Right cardiac atrium (tissue), 5 donors: ENCODE measurements at places on chromosomes 7 and 10.

DNA sequence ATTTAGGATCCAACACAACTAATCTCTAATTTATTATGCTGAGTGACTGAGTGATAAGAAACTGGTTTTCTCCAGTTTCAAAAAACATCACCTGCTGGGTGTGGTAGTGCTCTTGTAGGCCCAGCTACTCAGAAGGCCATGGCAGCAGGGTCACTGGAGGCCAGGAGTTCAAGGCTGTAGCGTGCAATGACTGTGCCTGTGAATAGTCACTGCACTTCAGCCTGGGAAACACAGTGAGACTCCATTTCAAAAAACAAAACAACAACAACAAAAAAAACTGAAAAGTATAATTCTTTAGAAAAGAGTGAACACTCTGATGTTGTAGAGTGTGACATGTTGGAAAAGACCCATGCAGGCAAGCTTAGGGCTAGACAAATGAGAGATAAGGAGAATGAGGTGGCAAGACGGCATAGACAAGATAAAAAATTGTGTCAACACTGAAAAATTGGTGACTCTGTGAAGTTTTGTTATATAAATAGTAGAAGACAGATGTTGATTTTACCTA lies 150.1 kb upstream of the GPR22 start:
- no peak for DNase-seq

DNA sequence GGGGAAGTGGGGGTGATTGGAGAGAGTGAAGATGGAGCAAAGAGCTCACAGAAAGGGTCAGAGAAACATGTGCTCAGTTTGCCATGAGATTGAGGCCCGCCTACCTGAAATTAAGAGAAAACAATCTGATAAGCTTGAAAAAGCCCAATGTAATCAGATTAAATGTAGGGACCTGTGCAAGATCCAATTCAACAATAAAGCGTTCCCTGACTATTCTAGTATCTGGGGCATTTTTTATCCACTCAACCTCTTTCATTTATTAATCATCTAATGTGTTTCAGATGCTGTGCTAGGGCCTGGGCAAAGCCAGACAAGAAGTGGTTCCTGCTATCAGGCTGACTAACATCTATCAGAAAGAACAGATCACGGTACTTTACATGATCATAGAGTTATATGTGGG lies 238.4 kb upstream of the MYO3A start:
- DNase-seq = no peak

DNA sequence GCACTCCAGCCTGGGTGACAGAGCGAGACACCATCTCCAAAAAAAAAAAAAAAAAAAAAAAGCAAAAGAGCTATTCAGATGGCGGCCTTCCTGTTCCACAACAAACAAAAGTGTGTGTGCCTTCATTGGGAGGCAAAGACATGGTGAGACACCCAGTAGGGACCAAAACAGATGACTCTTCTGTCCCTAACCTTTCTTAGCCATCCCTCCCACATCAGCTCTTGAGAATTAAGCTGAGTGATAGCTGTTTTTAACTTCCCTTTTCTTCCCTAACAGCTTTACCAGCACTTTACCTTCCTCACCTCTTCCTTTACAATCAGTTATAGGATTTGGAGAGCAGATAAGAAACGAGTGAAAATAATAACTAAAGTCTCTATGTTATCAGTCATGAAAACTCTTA lies 48.2 kb downstream of the ARMH3 start:
- DNase-seq = no peak

GRCh38 chr7:133705596-133705995 lies 421.5 kb upstream of the LRGUK start:
- no peak for DNase-seq

GRCh38 chr7:99129001-99129400 lies 14.9 kb downstream of the SMURF1 start:
- DNase-seq = no peak

DNA sequence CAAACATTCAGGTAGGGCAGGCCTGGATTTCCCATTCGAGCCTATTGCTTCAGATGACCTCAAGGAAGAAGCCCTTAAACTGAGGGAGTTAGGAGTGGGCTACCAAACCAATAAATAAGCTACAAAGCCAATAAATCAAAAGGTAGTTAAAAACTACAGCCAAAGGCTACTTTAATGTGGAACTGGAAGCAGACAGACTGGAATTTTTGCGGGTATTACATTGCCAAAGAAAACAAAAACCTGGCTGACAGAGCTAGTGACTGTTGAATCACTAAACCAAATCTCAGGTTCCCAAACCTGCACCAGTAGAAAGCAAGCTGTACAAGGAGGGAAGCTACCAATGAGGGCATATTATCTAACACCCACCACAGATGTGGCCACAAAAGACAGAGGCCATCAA lies 315.6 kb downstream of the GRM8 start:
- no peak for DNase-seq

- DNase-seq = no peak
These were observed 32.1 kb upstream of the HECTD2 start for GRCh38 chr10:91378061-91378460.

DNA sequence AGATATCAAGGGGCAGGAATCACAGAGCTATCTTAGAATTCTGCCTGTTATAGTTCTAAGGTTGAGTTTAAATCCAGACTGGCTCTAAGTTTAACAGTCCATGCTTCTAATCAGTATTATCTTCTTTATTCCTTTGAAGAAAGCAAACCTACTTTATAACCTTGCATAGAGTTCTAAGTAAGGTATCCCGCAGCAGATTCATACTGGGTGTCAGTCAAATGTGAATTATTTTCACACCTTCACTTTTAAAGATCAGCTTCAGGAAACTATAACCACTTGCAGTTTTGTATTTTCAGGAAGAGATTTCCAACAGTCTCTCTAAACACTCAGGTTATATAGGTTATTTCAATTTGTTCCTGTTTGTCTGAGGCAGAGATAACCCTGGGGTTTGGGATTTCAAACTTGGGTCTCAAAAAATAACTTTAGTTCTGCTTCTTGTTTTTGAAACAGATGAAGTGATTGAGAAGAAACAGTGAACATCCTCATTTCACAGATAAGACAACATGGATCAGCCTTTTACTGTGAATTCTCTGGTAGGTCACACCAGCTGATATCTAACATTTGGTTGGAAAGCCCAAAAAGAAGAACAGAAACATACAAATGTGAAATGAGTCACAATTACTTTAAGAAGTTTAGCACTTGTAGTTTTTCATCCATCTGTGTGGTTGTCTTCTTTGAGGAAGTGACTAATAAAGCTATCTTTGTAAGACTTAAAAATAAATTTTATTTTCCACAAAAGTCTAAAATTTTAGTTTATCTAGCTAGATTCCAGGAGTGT lies 21.4 kb downstream of the STAMBPL1 start:
- no peak for DNase-seq

- DNase-seq = no peak
These were observed 4.3 kb downstream of the PRRT4 start for GRCh38 chr7:128357217-128357613.

DNA sequence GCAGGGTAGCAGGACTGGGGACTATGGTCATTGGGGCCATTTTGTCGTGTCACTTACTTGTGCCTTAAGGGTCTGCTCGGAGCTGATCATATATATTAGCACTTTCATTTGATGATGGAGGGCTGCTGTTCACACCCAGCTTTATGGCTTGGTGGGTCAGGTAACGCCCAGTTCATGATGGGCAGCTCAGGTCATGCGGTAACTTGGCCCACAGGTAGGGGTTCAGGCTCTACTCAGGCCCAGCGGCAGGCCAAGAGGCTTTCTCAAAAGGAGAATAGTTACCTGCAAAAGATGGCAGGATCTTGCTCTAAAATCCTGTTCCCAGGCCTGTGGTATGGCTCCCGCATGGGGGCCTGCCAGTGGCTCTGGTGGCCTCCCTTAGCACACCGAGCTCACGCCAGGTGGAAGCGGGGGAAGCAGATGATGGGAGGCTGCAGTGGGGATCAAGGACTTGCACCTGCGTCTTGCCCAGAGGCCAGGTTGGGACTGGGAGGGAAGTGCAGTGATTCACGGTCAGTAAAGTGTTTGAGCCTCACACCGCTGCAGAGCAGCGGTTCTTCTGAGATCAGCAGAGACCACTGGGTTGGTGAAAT lies 109.5 kb downstream of the ADCY1 start:
- no peak for DNase-seq

- DNase-seq = no peak
These were observed 18.5 kb downstream of the SH3PXD2A start for GRCh38 chr10:103836861-103837260.

GRCh38 chr7:79298145-79298760 lies 155.2 kb downstream of the MAGI2 start:
- no peak for DNase-seq

- DNase-seq = no peak
These were observed 370.9 kb downstream of the SORCS1 start for GRCh38 chr10:106793617-106794016.

- no peak for DNase-seq
These were observed 40.3 kb downstream of the HIPK2 start for GRCh38 chr7:139737221-139738100.

- no peak for DNase-seq
These were observed 201.8 kb downstream of the EBF3 start for GRCh38 chr10:129761981-129762956.
